Esophagus squamous epithelium (tissue), 5 donors: ENCODE measurements at places on chromosomes 12 and 14.

DNA sequence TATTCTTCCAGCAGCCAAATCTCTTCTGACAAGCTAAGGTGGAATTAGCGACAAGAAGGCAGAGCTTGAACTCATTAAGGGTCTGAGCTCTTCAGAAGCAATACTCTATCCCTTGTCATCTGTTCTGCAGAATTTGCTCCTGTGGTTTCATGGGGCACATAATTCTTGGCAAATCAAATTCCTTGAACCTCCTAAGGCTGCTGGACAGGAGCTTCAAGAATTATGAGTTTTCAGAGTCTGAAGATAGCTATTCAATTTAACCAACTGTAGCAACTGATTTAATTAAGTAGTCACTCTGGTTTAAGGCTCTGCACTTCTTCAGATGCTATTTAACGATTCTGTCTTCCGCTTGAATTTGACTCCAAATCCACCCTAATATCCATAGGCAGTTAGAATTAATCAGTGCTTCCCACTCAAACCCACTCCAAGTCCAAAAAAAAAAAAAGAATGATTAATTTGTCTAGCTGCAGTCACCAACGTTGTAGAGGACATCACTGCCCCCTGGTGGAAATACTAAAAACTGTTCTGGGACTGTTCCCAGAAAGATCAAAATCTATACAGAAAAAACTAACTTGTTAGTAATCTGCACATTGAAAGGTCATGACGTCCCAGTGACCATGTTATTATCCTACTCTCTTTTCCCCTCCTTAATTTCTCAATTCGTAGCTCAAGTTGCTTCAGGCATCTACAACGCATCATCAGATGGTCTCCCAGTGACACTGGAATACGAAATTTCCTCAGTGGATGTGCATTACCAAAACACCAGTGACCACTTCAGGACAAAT, 169.9 kb downstream of the KIF21A start:
- DNase-seq: no peak

DNA sequence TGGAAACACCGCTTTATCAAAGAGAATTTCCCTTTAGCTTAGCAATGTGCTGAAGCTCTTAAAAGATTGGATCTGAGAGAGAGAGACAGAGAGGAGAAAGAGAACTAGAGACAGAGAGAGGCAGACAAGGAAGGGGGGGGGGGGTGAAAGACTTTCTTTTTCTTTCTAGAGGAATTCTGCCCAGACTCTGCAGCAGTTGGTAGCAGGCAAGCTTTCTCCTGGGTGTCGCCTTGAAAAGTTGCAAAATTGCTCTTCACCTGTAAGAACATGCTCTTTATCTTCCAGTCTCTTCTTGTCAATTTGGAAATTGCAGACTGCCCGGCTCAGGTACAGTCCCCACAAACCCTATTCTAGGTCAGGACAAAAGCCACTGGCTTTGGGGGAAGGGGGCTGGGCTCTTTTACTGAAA, 2.9 kb upstream of the OTX2 start:
- no peak for DNase-seq

- no peak for DNase-seq
These were observed 218.7 kb upstream of the PELI2 start for GRCh38 chr14:55899531-55899930.

DNA sequence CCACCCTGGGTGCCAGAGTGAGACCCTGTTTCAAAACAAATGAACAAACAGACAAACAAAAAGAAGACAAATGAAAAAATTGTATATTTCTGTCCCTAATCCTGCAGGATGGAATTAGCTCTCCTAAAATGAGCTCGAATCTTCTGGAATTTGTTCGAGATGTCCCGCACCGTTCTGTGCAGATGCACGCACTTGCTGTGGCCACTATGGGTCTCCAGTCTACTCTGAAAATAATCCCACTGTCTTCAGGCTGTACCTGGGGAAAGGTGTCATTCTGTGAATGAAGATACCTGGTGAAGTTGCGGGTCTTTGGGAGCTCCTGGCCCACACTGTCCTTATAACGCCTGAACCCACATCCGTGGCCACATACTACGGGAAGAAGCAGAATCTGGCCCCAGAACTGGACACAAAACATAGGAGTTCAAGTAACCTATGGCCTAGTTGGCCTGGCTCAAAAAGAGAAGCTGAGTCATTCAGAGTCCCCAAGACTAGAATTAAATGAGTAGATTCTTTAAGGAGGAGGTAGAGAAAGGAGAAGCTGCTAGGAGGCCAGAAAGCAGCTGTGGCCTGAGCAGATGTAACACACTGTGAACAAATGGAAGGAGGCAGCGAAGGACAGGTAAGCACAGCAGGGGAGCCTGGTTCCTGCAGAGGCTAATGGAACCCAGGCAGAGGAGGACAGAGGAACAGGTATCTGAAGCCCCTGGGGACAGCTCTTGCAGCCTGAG, 108.6 kb downstream of the FOXN3 start:
- DNase-seq: no peak

GRCh38 chr14:60647081-60647836, 2.0 kb downstream of the SIX1 start:
- DNase-seq: no peak

- DNase-seq: no peak
These were observed 746 bp upstream of the DUSP16 start for GRCh38 chr12:12563290-12563928.

- no peak for DNase-seq
These were observed 94.0 kb upstream of the DYNC1H1 start for GRCh38 chr14:101870273-101870939.

GRCh38 chr14:72387726-72388125, 455.5 kb downstream of the RGS6 start:
- no peak for DNase-seq

GRCh38 chr14:92726135-92726932, 22.1 kb downstream of the LGMN start:
- no peak for DNase-seq

GRCh38 chr14:105398726-105399465, 558 bp downstream of the TEX22 start:
- no peak for DNase-seq

GRCh38 chr14:100554082-100554677, 33.0 kb downstream of the BEGAIN start:
- DNase-seq: no peak

GRCh38 chr12:66149702-66150398, 19.3 kb upstream of the LLPH start:
- DNase-seq: no peak

GRCh38 chr12:83388551-83388950, 701.8 kb downstream of the TMTC2 start:
- no peak for DNase-seq

GRCh38 chr14:91376547-91377477, 40.8 kb downstream of the CCDC88C start:
- DNase-seq: no peak

- no peak for DNase-seq
These were observed 18.3 kb upstream of the NEMF start for GRCh38 chr14:49870908-49871307.

GRCh38 chr14:74980731-74981461, 21.8 kb upstream of the EIF2B2 start:
- no peak for DNase-seq

GRCh38 chr12:121439715-121440114, 39.8 kb downstream of the RNF34 start:
- no peak for DNase-seq

DNA sequence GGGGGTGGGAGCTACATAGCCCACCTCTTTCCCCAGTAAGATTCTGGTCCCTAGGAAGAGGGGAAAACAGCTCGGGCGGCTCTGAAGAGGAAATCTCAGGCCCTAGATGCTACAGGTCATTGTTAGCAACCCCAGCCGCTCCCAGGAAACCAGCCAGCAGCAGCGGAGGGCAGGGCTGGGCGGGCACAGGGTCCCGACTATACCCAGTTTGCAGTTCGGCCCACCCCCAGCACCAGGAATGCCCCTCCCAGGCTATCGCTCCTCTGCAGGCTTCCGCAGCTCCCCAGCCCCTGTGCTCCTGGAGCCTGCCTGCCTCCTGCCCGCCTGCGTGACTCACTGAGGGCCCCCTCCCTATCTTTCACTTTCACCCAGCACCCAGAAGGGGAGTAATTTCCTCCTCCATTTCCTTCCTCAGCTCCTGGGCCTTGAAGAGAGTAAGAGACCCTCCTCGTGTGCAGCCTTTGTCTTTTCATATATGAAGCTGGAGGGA, 27.2 kb upstream of the PNMA1 start:
- DNase-seq: no peak

- no peak for DNase-seq
These were observed 47.9 kb upstream of the PLEKHG7 start for GRCh38 chr12:92654929-92655328.

GRCh38 chr14:34029921-34030334, 79.1 kb upstream of the EGLN3 start:
- DNase-seq: no peak

DNA sequence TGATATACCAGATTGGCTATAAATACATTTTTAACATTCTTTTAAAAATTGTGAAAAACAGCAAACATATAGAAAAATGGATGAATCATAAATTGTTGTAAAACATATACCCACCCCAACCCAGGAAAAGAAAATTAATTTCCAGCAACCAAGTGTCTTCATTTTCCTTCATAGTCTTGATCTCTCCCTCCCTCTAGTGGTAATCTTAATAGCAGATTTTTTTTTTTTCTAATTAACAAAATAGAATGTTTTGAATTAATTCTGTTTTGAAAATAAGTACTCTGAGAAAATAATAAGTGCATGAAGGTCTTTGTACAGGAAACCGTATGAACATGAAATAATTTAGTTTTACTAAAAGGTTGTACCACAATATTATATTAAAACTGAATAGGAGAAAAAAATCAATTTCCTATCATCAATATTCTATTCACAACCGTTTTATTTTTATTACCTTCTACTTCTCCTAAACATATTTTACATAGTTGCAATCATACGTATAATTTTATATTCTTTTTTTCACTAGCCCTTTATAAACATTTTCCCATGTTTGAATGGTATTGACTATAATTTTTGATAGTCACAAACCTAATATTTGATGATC, 7.0 kb downstream of the ETNK1 start:
- no peak for DNase-seq

DNA sequence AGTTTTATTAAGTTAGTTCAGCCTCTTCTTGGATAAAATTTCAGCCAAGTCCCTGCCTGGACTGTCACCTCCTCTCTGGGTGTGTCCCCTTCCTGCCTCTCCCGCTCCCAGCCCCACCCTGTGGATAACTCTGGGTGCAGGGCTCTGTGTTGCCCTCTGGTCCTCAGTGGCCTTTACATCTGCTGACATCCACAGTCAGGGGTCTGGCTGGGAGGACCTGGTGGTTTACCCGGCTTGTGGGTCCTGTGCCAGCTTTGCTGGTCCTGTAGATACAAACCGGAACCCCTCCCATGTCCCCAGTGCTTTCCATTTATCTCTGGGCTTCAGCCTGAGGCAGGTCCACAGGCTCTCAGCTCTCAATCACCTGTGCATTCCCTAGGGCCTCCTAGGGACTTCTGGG, 28.9 kb upstream of the PLEKHG3 start:
- DNase-seq: no peak

DNA sequence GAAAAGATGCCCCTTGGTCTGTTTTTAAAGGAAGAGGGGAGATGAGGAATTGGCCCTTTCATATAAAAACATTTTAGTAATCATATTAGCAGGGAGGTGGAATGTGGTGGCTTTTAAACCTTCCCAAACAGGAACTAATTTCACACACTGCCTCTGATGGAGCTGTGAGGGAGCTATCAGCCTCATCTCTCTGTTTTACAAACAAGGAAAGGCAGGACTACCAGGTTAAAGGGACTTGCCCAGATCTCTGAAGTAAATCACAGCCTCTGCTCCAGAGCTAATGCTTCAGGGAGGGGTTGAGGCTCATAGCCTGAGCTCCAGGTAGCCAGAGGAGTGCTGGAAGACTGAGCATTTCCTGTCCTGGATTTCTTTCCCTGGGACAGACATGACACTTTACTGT, 1.1 kb upstream of the BMP4 start:
- DNase-seq: no peak

GRCh38 chr12:121285856-121286255, 10.7 kb downstream of the CAMKK2 start:
- no peak for DNase-seq

DNA sequence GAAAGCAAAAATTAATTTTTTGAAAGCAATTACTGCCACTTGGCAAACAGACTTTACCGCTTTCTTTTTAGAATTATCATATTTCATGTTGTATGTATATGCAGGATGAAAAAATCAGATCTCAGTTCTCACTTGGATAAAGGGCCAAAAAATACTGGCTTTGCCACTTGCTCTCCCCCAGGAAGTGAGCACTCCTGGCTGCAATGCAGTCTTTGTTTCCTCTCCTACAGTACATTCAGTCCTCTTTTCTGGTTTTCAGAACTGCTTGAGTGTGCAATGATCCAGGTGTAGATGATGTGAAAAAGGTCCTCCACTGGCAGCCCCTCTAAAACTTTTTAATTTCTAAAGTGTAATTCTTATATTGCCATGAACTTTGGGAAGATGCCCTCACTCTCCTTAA, 183.4 kb downstream of the SLC25A21 start:
- DNase-seq: no peak

DNA sequence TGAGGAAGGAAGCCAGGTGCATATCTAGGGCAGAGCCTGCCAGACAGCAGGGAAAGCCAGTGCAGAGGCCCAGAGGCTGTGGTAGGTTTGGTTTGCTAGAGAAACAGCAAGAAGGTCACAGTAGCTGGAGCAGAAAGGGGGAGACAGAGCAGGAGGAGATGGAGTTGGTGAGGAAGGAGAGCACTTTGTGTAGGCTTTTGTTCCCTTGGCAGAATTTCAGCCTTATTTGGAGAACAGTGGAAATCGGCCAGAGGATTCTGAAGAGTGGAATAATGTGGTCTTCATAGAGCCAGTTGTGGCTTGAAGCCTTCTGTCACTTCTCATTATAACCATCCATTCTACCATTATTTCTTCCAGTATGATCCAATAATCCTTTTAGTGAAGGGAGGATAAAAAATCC, 212.9 kb upstream of the FAR2 start:
- DNase-seq: no peak

- no peak for DNase-seq
These were observed 156.7 kb downstream of the NUAK1 start for GRCh38 chr12:105982022-105982421.

DNA sequence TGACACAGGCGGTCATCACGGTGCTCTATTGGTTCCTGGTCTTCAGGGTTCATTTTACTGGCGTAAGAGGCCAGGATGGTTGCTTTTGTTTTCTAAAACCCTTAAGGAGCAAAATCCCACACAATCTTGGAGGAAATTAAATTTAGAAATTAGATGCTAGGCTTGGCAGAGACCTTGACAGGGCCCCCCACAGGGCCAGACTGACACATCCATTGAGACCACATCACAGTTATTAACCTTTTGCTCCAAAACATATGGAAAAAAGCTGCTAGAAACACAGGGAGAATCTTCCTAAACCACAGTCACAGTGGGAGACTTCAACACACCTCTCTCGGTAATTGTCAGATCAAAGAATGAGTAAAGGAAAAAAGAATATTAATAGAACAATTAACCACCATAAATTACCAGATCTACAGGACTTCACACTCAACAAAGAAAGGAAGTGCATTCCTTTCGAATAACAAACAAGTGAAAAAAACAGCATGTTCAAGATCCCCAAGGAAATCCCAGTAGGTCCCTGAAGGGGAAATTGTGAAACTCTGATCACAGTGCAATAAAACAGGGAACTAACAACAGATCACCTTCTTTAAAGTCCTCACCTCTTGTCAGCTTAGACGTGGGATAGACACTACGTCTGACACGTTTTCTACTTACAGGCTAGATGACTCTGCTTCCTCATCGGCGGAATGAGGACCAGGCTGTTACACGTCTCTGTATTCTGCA, 40.2 kb upstream of the TMEM179 start:
- no peak for DNase-seq

GRCh38 chr14:101405171-101405883, 156.0 kb upstream of the DIO3 start:
- DNase-seq: no peak
